PC-3 (cell line): ENCODE measurements at places on chromosomes 1 and 21.
A peak's percentile ranks its signal among the peaks of the same experiment; 100 is the strongest.

DNA sequence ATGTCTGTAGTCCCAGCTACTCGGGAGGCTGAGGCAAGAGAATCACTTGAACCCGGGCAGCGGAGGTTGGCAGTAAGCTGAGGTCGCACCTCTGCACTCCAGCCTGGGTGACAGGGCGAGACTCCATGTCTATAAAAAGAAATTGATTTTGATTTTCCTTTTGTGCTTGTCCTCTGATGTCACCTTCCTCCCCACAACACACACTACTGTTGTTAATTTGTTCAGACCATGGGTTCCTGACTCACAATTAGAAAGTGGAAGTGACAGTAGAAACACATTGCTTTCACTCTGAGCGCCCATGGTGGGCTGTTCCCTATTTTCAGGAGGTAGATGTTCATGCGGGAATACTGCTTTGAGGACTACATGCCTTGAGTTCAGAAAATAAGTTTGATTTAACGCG lies 165.5 kb upstream of the KCNJ6 start:
- no peak for DNase-seq

- no peak for DNase-seq
Observed at GRCh38 chr1:227869851-227870305, 54.4 kb downstream of the PRSS38 start.

DNA sequence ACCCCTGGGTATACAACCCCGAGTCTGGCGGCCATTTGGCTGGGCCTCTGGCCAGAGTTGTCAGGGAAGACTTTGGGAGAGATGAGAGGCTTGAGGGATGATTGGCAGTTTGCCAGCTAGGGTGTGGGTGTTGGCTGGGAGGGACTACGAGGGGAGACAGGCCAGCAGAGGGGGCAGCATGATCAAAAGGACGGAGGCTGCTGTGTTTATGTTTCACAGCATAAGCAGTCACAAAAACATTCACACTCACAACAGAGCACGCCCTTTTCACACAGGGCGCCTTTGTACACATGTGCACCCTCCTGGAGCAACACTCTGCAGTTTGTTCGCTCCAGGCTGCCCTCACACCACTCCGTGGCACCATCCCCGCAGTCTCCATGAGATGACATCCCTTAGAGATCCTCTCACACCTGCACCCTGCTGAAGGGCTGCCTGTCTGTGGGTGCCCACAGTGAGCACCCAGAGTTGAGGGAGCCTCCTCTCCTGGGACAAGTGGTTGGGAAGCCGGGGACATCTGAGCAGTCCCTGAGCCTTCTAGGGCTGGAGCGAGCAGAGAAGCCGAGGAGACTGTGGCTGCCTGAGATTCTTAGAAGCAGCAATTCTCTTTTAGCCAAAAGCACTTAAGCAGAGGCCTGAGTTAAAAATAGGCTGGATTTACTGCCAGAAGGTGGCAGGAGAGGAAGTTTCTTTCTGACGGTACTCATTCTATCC lies 15.4 kb downstream of the EFNA3 start:
- peak; percentile 78 for DNase-seq

- peak; percentile 82 for DNase-seq
Observed at GRCh38 chr21:39518055-39518846, 66.5 kb downstream of the SH3BGR start.

GRCh38 chr1:57003398-57004139 lies 37.8 kb upstream of the C8B start:
- DNase-seq: no peak

- peak; percentile 83 for DNase-seq
Observed at GRCh38 chr1:65429806-65430205, 9.3 kb downstream of the LEPR start.

GRCh38 chr1:68954841-68955240 lies 458.0 kb upstream of the DEPDC1 start:
- peak; percentile 17 for DNase-seq
